AG04450 (cell line): ENCODE measurements at places on chromosomes 6 and 20.

DNA sequence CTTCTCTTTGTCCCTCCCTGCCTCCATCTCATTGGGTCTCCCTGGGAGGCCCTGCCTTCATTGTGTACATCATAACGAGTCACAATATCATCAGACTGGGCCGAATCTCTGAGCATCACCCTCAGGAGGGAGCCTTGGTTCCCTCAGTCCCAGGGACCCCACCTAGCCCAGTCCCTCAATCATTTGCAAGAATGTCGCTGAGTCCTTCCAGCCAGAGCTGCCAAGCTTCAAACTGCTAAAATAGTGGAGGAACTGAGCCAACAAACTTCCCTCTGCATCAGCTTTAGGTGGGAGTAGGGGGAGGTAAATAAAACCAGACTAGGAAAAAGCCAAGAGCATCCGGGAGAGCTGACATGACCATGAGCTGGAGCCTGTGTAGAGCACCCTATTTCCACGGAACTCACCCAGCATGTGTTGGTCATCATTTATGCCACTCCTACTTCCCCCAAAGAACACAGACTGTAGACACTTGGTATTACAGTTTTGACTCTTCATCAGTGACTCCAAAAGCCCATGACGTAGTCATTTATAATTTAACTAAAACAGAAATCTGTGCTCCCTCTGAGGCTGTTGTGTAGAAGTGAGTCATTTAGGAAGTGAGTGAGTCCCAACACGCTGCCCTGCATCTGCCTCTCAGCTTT lies 28.8 kb upstream of the IL17A start:
- no peak for DNase-seq

- DNase-seq = no peak
Measured at GRCh38 chr6:11276911-11277274, 44.4 kb upstream of the NEDD9 start.

- DNase-seq = no peak
Measured at GRCh38 chr6:34149831-34150400, 4.0 kb upstream of the GRM4 start.

GRCh38 chr20:53900380-53900999 lies 169.9 kb downstream of the BCAS1 start:
- no peak for DNase-seq

DNA sequence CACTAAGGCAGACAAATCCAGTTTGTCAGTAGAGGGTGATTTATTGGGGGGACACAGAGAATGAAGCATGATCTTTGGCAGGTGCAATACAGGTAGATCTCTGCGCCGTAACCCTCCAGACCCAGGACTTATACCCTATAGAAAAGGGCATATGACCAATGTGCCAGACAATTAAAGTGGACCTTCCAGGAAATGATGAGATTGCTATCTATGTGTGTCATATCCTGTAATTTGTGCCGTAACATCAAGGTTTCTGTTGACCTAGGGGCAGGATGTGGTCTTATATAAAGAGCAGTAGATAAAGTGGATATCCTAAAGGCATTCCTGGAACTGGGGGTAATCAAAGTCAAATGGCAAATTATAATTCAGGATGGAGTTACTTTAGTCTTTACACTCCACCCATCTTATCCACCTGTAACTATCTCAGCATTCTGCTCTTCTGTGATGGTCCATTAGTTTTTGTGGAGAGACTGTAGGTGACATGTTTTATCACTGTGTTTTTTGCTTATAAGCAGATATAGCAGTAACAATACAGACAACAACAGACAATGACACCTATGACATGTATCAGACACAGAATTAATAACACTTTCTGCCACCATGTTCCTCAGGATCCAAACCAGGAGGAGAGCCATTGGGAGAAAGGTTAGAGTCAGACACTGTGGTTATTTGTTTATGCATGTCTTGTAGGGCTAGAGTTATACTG lies 43.1 kb upstream of the ZNF337 start:
- DNase-seq = no peak

DNA sequence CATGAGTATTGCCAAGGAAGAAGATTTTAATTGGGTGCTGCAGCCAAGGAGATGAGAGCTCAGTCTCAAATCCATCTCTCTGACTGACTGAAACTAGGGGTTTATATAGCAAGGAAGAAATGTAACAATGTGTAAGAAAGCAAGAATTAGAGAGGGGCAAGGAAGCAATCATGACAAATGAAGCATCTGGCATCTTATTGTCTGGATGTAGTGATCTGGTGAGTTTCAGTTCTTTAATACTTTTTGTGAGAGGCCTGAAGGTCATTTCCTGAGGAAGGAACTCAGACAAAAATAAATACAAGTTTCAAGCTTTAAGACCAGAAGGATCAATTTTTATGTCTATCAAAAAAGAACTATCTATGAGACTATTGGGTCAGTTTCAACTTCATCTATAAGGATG lies 64.2 kb downstream of the HTR1E start:
- no peak for DNase-seq

DNA sequence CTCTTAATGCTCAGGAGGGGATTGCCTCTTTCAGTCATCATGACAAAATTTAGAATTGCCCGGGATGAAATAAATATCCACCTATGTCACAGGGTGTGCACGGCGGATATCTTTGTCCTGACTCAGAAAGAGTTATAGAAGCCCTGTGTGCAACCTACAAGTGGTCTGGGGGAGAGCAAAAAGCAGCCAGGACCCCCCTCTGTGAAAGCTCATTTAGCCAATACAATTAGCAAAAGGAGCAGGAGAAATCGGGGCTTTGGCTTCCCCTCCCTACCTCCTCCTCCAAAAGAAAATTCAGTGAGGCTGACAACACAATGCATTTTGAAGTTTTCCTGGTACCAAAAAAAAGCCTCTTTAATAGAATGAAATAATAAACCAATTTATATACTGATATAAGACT lies 21.8 kb downstream of the FOXA2 start:
- no peak for DNase-seq

- DNase-seq = no peak
Measured at GRCh38 chr6:117555262-117555849, 47.0 kb downstream of the GOPC start.

DNA sequence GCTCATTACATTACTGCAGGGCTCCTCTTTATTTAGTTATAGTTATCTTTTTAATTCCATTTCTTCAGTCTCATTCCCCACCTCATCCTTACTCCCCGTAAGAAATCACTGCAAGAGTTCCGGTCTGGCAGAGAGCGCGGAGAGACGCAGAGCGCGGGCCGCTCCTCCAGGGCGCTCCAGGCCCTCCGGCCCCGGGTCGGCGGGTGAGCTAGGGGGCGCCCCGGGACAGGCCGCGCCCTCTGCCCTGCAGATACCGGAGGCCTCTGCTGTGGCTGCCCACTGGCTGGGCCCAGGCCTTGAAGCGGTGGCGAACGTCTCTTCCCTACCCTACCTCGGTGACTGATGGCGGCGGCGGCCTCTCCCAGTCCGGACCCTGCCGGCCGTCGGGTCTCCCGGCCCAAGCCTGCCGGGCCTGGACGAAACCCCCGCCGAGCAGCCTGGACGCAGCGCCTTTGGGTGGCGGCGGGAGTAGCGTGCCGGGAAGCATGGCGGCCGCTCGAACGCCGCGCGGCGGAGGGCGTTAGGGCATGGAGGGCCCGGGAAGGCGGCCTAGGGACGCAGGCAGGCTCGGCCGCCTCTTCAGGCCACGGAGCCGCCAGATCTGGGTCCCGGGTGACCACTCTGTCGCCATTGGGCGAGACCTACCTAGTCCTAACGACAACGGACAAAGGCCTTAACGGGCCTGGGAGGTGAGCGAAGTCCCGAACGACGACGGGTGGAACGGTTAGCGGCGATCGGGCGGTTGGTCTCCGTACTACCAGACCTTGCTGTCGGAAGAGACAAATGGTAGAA lies 16.4 kb upstream of the HMGN4 start:
- no peak for DNase-seq

- no peak for DNase-seq
Measured at GRCh38 chr20:32496811-32497533, 88.2 kb downstream of the NOL4L start.

DNA sequence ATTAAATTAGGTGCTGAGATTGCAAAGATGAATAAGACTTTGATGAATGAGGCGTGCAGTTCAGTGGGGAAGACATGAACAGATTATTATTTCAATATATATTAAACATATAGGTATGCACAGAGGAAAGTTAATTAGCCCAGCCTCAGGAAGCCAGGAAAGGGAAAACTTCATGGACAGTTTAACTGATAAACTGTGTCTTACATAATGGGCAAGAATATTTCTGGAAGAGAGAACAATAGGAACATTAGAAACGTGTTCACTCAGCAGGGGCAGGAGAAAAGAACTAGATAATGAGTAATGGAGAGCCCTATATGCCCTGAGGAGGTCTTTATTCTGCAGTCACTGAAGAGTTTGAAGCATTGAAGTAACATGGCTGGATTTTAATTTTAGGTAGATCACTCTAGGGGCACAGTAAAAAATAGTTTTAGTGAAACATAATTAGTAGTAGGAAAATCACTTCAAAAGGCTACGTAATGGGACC lies 23.6 kb downstream of the CEP57L1 start:
- DNase-seq = no peak

DNA sequence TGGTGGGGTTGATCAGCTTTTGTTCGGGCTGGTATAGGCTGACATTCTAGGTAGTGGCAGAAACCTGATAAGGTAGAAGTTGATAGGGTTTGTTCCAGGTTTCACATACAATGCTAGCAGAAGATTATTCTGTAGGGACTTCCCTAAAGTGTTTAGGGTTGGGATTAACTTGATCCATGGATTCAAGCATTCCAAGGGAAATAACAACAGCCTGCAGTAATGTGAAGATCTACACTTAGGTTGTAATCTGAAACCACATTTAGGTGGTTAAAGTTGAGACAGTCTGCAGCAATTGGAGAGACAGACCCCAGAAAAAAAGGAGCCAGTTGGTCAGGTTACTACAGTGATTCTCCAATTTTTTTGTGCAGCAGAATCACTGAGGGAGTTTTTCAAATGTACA lies 56.1 kb downstream of the GJA1 start:
- DNase-seq = no peak

DNA sequence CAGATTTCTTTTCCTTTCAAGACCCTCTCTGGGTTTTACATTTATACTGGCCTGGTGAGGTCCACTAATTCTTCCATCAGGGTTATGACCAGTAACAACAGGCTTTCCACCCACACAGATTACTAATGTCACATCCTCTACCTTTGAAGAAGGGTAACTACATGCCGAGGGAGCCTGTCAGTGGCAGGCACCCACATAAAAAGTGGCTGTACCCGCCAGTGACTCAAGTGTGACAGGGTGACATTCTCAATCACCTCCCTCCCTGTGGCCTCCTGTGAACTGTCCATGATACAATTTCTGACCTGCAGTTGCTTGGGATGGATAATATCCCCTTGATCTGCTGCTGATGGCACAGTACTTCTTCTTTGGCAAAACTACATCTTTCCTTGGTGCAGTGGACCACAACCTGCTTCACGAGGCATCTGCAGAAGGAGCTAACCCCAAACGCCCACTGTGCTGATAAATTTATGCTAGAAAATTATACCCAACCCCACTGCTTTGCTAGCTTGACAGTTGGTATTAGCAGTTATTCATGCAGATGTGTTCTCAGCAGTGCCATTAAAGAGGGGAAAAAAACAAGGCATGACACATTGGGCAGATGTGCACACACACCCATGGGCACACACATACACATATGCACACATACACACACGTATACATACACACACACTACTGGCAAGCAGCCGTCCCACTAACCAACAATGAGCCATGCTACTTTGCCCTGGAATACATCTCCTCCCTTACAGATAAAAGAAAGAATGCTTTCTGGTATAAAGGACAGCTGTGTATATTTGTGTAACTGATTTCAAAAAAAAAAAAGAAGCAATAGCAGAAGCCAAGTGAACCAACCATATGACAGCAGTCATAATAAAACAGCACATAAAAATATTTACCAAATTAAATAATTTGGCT lies 20.8 kb downstream of the GFOD1 start:
- DNase-seq = no peak

DNA sequence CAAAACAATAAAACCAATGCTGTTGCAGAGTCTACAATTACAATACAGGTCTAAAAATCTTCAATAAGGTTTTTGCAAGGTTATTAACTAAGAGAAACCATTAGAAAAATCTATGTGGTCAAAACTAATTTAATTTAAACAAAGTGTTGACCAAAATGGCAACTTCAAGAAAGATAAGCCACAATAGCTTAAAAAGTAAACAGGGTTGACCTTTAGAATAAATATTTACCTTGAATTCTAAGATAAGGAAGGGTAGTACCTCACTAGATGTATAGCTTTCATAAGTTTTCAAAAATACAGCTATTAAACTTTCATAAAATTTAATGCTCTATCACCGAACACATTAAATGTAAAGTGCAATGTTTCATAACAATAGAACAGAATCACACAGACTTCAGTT lies 11.4 kb downstream of the RTN4IP1 start:
- DNase-seq = no peak

DNA sequence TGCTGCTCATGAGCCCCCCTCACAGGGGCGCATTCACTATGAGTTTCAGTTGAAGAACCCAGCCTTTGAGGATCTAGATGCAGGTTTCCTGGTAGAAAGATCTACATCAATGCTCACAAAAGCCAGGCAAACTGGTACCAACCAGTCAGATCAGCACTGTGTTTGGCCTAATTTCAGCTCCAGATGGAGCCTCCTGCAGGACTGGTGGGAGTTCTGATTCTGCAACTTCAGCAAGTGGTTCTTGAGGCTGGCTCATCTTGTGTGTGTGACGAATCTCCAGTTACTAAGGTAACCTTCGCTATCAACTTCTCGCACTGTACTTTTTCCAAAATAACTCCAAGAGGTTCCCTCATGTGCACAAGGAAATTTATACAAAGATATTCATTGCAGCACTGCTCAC lies 118.8 kb downstream of the ZMYND8 start:
- DNase-seq = no peak

DNA sequence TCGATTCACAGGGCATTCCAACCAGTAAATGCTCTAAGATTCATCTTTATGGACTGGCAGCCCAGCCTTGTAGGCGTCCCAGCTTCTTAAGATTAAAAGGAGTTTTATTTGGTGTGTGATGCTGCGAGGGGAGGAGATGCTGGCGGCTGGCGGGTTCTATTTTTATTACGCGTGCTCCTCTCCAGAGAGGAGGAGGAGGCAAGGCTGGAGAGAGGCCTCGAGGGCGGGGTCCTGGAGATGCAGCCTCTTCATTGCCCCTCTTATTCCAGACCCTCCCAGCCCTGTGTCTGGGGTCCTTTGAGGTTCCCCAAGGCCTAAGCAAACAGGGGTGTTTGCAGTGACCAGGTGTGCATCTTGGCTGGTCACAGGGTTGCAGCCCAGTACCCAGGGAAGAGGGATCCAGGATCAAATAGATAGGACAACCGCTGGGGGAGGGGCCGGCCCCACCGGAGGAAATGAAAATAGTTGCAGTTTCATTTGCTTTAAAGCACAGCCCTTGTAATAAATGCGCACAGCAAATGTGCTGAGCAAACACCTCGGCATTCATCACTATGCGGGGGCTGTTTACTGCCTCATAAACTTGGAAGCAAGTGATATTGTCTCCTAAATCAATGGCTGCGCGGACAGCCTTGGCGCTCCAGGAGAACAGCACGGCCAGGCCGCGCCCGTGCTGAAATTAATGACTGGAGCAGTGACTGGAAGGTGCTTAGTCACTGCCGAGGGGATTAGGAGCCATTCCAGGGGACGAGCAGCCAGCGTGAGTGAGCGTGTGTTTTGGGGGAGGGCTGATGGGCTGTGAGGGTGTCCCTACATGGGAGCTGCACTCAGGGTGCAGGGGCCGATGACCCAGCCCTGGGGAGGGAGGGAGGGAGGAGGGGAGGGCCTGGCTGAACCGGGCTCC lies 83.0 kb downstream of the TMEM242 start:
- DNase-seq = no peak
